Liver (tissue), 10 donors: ENCODE measurements at places on chromosomes 12 and 14. TPM values are rescaled to one million over a fixed set of nuclear protein-coding genes. Genes with fewer than 3 reads are reported as not detected.

Gene SYT10
- 0.14 TPM for total RNA-seq

Gene OTUB2
- 0.28 TPM for total RNA-seq

Gene SSPN
- 0.33 TPM for total RNA-seq

Gene PIWIL1
- total RNA-seq: not detected

Gene CPNE6
- not detected for total RNA-seq

Gene SIX6
- not detected for total RNA-seq

Gene IL31
- total RNA-seq: not detected

Gene RDH11
- total RNA-seq: 173 TPM

DNA sequence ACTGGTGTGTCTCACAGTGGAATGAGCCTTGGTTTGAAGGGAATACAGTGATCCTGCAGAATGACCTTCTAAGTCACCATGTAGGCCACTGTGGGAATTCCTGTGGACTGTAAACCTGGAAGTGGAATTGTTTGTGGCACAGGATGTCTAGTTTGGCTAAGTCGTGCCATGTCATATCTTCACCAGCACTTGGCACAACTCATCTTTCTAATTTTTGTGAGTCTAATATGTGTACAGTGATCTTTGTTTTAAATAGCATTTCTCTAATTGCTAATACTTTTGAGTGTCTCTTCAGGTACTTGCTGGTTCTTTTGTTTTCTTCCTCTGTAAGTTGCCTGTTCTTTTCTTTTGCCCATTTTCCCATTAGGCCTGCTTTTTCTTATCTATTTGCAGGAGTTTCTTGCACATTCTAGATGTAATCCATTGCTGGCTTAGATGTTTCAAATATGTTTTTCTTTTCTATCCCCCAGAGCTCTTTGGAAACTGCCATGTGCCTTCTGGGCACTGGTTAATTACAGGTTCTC is 112.7 kb downstream of the VRK1 start:
- no peak overlapping the region for H3K27ac ChIP-seq
- no peaks in the 10 kb centered on the region for H3K27me3 ChIP-seq
- no peaks in the 10 kb centered on the region for H3K4me1 ChIP-seq
- DNase-seq: no peak
- no peaks in the 10 kb centered on the region for H3K36me3 ChIP-seq

DNA sequence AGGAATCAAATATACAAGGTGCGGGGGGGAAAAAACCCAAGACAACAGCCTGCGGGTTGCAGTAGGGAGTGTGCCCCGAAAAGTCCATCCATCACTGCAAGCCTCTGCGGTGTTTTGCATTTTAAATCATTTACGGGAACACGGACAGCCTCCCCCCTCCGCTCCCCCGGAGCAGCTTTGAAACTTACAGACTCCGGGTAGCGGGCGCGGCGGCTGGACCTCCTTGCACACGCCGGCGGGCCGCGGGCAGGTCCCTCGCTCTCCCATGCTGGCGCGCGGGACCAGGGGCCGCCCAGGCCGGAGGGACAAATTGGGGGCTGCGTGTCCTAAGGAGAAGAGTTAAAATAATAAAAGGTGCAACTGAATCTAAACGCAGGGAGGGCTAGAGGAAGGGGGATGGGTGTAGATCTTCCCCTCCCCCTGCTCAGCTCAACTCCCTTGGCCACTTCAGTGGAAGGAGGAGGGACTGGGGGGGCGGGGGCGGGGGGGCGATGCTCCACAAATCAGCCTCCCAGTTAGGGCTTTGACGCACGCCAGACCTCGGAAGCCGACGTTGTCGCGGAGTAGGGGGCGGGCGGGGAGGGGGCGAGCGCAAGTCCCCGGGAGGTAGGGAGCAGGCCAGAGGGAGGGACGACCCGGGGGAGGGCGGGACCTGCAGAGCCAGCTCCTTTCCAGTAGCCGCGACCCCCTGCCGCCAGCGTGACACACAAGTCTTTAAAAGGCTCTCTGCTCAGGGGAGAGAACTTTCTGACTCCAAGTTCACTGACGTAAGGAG is at the start of gene KCNJ8:
TSS of gene KCNJ8 (minus strand) at position 349 of the 775 bp plus-strand sequence. CDS start 1,090 bp downstream, outside the sequence.
- H3K4me1 ChIP-seq: peaks cover 4% of the 10 kb centered on the region
- peak within 1 kb of the TSS; percentile 98 for H3K27ac ChIP-seq
- no peaks in the 10 kb centered on the region for H3K36me3 ChIP-seq
- H3K27me3 ChIP-seq: no peaks in the 10 kb centered on the region

DNA sequence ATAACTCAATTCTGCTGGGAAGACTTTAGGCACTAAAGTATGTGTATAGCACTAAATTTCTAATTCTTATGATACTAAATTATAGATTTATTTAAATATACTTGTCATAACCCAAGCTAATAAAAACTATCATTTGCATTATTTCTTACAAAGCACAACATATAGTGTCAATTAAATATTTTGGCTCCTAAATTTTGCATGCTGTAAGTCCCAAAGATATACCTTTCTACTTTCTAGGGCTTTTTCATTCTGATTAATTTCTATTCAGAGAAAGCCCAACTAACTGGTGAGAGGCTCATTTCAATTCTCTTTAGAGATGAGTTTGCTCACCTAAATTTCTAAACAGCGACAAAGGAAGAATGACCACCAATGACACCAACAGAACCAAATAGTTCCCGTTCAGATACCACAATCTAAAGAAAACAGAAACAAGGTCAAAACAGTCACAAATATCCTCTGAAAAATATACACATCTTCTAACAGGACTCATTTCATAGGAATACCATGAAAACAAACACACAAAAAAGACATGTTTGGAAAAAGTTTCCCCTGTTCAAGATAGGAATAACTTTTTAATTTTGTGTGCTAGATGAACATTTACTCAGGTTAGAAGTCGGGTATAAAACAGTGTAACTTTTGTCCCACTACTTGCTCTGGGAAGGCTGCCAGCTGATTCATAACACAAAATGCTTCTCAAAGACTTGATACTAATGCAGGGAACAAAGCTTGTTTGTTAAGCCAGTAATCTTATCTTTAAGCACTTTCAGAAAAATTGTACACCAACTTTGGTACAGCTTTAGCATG is 7.6 kb downstream of the SLC38A2 start:
- H3K27me3 ChIP-seq: no peaks in the 10 kb centered on the region
- peaks cover 40% of the 10 kb centered on the region for H3K4me1 ChIP-seq
- peak overlapping the region; percentile 14 for H3K27ac ChIP-seq
- no peak for DNase-seq
- H3K4me3 ChIP-seq: no peak overlapping the region
- H3K36me3 ChIP-seq: peaks cover 96% of the 10 kb centered on the region

- no peak for DNase-seq
- peaks cover 32% of the 10 kb centered on the region for H3K4me1 ChIP-seq
- H3K27me3 ChIP-seq: no peaks in the 10 kb centered on the region
Observed at GRCh38 chr12:30696486-30696885, 817 bp upstream of the IPO8 start.

DNA sequence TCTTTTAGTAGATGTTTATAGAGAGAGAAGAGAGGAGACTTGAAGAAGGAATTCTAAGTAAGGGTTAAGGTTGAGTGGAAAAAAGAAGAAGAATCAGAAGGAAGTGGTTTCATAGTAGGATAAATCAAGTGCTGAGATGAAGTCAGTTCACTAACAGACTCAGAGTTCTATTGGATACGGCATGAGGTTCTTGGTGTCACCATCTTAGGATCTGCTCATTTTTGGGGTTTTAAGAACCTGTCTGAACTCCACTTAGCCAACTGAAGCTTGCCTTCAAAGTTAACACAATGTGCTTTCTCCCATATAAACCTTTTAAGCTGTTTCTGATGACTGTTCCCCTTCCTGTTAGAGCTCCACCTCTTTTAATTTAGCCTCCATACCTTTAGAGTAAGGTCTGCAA is 152.6 kb downstream of the PRKCH start:
- H3K27me3 ChIP-seq: no peaks in the 10 kb centered on the region
- H3K36me3 ChIP-seq: no peaks in the 10 kb centered on the region

DNA sequence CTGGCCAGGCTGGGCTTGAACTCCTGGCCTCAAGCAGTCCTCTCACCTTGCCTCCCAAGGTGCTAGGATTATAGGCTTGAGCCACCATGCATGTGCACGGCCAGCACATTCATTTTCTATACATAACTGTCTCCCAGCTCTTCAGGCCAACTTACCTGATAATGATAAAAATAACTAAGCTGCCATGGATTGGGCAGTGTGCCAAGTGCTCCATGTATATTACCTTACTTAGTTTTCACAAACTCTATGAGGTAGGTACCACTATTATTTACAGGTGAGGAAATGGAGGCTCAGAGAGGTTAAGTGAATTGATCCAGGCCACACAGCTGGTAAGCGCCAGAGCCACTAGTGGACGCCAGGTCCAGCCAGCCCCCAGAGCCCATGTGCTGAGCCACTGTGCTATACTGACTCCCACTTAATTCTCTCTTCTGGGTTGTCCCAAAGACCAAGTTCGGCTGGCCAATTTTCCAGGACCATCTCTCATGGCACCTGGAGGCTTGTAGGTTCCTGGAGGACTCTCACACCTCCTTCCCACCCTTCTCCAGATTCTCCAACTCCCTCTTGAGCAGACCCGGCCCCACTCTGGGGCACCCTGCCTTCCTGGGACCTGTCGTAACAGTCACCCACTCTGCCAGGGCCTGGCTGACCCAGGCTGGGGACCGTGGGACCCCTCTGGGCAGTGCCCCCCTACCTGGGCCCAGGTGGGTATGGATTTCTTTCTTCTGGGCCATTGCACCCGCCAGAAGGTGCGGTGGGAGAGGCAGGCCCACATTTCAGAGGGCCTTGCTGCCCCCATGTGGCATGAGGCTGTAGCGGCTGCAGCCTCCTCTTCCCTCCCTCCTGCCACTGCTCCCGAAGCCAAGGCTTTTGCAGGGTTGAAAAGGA is 30.2 kb upstream of the CIPC start:
- no peak overlapping the region for H3K27ac ChIP-seq
- H3K27me3 ChIP-seq: no peaks in the 10 kb centered on the region
- no peak overlapping the region for H3K4me3 ChIP-seq
- peaks cover 7% of the 10 kb centered on the region for H3K4me1 ChIP-seq
- no peak for DNase-seq
- H3K36me3 ChIP-seq: no peaks in the 10 kb centered on the region

DNA sequence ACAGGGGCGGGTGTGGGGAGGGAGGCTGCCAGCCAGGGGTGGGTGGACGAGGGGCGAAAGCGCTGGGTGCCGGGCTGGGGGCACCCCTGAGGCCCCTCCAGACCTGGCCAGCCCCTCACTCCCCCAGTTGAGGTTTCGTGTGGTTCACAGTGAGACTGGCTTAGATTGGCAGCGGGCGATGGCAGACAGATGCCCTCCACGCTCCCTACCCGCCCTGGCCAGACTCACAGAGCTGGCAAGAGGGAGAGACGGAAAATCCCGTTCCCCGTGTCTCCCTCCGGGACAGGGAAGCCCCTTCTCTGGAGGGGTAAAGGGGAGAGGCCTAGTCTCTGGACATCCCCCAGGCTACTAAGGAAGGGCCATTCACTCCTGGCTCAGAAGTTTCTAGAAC is 33.2 kb upstream of the VPS37B start:
- H3K27me3 ChIP-seq: no peaks in the 10 kb centered on the region
- no peak overlapping the region for H3K4me3 ChIP-seq
- peaks cover 9% of the 10 kb centered on the region for H3K4me1 ChIP-seq
- H3K27ac ChIP-seq: no peak overlapping the region

DNA sequence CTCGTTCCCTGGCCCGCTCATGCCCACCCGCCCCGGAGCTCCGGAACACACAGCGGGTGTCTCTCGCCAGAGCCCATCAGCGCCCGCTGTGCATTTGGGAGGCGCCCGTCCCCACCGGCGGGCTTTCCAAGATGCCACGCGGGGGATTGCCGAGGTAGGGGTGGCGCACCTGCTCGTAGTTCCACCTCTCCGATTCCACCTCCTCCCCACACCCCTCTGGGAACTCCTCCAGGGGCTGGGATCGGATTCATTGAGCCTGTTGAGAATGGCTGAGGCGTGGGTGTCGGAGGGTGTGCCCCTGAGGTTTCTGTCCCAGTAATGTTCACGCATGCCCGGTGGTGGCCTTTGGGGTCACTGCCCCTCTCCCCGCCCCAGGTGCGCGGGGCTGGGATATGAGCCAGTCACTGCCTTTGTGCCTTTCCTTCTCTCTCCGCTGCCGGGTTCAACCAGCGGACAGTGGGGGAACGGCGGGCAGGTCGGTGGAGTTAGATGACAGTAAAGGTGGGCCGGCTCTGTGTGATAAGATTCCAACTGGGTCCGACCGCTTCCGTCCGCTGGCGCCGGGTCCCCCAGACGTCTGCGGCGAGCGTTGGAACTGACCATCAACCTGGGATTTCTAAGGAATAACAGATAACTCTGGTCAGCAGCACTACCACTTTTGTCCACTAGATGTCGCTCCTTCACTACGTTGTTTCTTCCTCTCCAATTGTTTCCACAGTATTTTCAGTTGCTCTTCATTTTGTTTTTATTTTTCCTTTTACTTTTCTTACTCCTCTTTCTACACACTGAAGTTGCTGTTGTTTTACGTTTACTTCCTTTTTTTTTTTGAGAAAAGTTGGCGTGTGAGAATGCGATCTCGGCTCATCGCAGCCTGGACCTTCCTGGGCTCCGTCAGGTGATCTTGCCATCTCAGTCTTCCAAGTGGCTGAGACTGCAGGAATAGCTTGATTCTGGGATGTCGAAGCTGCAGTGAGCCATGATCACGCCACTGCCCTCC is 178.1 kb upstream of the ALG10B start:
- DNase-seq: peak; percentile 70
- H3K27me3 ChIP-seq: no peaks in the 10 kb centered on the region
- H3K4me1 ChIP-seq: peaks cover 4% of the 10 kb centered on the region
- peak overlapping the region; percentile 50 for H3K4me3 ChIP-seq
- H3K27ac ChIP-seq: no peak overlapping the region

DNA sequence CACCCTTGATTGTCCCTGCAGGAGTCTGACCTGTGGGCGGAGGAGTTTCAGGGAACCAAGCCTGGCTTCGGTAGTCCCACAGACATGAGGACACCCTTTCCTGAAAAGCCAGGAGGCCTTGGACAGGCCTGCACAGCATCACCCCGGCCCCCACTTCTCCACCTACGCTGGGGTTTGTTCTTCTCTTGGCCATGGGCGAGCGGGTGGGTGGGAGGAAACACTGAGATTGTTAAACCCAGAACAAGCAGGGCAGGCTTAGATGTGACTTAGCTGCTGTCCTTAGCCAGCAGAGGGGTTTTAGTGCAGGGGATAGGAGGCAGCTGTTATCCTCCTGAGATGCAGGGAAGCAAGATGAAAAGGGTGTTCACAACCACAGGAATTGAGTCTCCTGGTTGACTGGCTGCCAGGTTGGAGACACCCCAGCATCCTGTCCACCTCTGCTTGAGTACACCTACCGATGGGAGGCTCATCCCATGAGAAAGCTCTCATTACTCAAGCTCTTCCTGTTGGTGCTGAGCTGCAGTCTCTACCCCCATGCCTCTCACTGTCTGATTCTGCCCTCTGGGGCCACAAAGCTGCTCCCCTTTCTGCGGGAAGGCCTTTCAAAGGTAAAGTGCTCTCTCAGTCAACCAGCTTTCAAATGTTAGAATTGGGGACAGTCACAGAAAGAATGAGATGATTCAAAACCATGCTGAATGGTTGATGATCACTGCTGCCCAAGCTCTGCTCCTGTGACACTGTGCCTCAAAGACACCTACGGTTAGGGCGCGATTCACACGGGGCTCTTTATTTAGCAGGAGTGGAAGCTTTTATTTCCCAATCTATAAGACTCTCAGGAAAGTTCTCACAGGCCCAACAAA is 86.3 kb downstream of the IRF2BPL start:
- H3K4me3 ChIP-seq: no peak overlapping the region
- H3K4me1 ChIP-seq: peaks cover 4% of the 10 kb centered on the region
- DNase-seq: no peak
- H3K27me3 ChIP-seq: no peaks in the 10 kb centered on the region
- no peaks in the 10 kb centered on the region for H3K36me3 ChIP-seq
- H3K27ac ChIP-seq: no peak overlapping the region

- no peak for DNase-seq
- no peak overlapping the region for H3K27ac ChIP-seq
- no peaks in the 10 kb centered on the region for H3K4me1 ChIP-seq
- no peaks in the 10 kb centered on the region for H3K36me3 ChIP-seq
- H3K4me3 ChIP-seq: no peak overlapping the region
Observed at GRCh38 chr12:9372202-9372601, 164.0 kb upstream of the PZP start.

GRCh38 chr14:53509276-53510244 is 356.4 kb upstream of the DDHD1 start:
- no peak overlapping the region for H3K27ac ChIP-seq
- H3K4me1 ChIP-seq: no peaks in the 10 kb centered on the region
- no peaks in the 10 kb centered on the region for H3K36me3 ChIP-seq
- H3K27me3 ChIP-seq: no peaks in the 10 kb centered on the region
